ENCODE measurements at places on chromosomes 11 and 22. TPM values are rescaled to one million over a fixed set of nuclear protein-coding genes. Genes with fewer than 3 reads are reported as not detected.

PHETA2 gene
- polyA plus RNA-seq, result 18.3 TPM

SOX6 gene
- polyA plus RNA-seq, result 22.8 TPM

WNT11 gene
- 16.6 TPM for polyA plus RNA-seq

C11orf86 gene
- not detected for polyA plus RNA-seq

CEND1 gene
- 0.70 TPM for polyA plus RNA-seq

TMEM191B gene
- not detected for polyA plus RNA-seq
